ENCODE measurements at places on chromosomes 7 and 10.

- no peak for DNase-seq
These were observed 29.4 kb upstream of the MBL2 start for GRCh38 chr10:52801947-52802346.

DNA sequence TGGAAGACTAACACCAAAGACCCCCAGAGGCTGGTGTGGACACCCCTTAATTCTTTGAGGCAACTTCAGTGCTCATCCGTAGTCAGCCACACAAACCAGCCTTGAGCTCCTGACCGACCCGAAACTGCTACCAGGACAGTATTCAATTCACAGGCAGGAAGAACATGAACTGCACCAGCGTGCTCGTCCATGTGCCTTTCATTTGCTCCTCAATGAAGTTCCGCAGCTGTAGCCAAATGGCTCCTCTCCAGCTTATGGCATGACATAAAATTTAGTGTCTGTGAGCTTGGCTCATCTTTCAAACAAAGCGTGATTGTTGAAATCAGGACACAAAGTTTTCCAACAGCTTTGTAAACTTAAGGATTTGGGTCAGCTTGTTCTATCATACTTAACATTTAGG lies 144.1 kb upstream of the FAM171A1 start:
- DNase-seq = no peak

GRCh38 chr7:54663603-54664234 lies 95.3 kb downstream of the SEC61G start:
- no peak for DNase-seq

DNA sequence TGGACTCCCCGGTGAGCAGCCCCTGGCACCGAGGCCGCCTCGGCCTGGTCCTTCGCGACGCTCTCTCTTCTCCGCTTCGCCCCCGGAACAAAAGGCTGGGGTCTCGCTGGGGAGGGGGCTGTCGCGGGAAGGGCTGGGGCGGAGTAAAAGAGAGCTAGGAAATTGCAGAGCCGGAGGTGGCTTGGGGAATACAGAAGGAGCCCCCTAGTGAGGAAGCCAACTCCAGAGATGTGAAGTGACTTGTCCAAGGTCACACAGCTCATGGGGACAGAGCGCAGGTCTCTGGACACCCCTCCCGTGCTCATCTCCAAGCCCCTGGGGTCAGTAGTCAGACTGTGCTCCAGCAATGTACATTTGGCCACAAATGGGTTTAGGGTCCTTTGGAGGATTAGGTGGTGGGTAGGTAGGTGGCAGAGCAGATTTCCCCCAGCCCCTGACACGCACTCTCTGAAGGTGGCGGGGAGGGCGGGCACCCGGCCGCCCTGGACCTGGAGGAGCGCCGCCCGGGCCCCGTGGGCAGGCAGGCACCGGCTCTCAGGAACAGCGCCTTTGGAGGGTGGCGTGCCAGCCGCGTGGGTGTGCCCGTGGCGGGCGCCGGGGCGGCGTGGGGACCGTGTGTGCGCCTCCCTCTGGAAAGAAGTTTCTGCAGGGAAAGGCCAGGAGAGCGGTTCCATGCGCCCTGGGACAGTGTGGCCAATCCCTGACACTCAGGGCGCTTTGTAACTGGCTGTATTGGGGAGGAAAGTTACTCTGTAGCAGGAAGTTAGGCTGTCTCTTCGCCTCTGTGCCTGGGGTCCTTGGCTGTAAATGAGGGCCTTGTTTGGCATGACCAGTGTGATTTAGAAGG lies 910 bp downstream of the WIPF3 start:
- no peak for DNase-seq

- no peak for DNase-seq
These were observed 308.4 kb downstream of the BICC1 start for GRCh38 chr10:58820861-58821751.

GRCh38 chr10:123642697-123643096 lies 23.5 kb upstream of the GPR26 start:
- DNase-seq = no peak

GRCh38 chr7:286266-286665 lies 3.7 kb upstream of the FOXL3 start:
- no peak for DNase-seq

DNA sequence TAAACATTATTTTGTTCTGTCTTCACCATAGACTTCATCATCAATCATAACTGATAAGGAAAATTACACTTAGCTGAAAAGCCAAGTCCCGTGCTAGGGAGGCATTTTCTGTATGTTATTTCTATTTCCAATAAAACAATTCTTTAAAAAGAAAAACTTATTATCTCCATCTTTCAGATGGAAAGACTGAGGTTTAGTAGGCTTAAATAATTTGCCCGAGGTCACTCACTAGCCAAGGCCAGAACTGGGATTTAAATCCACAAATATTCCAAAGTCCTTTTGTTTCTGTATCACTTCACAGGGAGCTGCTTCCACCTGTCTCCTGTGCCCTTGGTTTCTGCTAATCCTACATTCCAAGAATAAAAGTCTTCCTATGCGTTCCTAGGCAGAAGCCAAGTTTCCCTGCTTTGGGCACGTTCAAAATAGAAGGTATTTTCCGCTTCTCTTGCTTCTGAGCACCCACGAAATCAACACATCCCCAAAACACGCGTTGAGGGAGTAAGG lies 732 bp downstream of the CPVL start:
- no peak for DNase-seq

DNA sequence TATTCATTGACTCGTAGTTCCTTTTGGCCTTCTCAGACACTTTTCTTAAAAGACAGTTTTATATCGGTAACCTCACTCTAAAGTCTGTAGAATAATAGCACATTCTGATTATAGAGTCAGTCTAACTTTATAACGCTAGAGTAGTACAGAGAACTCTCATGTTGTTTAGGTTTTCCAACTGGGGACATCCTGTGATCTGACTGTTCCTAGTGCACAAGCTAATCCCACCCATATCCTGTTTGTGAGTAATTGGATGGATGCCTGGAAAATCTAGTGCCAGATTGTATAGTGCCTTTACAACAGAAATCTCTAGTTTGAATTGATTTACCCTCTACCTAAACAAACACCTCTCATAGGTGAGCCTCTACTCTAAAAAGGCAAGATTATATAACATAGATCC lies 107.4 kb downstream of the ZEB1 start:
- no peak for DNase-seq

- DNase-seq = no peak
These were observed 38.6 kb downstream of the ZNF25 start for GRCh38 chr10:37937864-37938263.

DNA sequence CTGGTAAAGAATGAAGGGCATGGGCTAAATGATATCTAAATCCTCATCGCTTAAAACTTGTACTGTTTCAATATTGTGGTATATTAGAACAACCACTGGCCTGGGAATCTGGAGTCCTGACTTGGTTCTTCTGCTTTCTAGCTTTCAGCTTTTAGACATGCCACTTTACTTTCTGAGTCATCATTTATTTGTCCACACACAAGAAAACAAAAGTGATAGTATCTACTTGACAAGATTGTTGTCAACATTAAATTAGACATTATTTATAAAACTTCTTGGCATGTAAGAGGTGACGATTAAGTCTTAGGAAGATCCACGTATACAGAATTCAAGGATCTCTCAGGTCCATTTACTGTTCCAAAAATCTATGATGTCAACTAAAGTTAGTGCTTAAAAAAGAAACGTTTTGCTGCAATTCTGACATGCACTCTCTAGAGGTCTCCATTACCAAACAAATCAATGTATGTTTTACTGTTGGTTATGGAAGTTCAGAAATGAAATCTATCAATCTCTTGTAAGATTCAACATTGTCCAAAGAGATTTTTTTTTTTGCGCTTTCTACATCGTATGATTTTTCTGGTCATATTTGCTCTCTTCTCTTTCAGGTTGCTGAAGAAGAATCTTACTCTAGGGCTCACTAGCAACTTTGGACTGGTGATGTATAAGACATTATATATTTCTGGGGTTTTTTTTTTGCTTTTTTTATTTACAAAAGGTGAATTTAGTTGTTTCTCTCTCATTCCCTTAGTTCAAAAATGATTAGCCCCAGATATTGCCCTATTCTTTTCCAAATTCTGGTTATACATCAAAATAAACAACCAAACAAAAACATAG lies 53.6 kb upstream of the DYNC1I1 start:
- no peak for DNase-seq

DNA sequence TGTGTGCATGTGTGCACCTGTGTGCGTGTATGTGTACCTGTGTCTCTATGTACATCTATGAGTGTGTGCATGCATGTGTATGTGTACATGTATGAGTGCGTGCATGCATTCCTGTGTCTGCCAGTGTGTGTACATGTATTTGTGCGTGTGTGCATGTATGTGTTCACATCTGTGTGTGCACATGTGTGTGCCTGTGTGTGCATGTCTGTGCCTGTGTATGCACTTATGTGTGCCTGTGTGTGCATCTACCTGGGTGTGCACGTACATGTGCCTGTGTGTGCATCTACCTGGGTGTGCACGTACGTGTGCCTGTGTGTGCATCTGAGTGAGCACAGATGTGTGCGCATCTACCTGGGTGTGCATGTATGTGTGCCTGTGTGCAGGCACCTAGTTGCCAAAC lies 102.2 kb upstream of the DIP2C start:
- DNase-seq = no peak

- no peak for DNase-seq
These were observed 41.1 kb upstream of the PRKAR1B start for GRCh38 chr7:767941-768731.

DNA sequence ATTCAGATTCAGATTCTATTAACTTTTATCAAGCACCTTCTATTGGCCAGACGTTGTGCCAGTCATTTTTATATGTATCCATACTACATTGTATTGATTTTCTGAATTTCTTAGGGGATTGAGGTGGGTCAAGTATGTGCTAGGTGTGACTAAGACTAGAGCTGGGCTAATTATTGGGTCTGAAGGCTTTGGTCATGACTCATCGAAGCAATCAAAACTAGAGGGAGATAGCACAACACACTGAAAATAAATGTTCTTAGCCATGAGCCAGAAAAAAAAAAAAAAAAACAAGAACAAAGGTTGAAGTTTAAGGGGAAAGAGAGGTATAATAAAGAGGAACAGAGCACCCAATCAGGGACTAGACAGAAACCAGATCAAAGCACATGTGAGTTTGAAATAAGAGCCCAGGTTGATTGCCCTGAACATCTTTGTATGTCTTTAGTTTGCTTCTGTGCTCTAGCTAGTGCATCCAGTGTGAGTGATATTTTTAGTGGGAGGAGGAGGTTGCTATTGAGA lies 171.6 kb upstream of the FOXP2 start:
- no peak for DNase-seq

DNA sequence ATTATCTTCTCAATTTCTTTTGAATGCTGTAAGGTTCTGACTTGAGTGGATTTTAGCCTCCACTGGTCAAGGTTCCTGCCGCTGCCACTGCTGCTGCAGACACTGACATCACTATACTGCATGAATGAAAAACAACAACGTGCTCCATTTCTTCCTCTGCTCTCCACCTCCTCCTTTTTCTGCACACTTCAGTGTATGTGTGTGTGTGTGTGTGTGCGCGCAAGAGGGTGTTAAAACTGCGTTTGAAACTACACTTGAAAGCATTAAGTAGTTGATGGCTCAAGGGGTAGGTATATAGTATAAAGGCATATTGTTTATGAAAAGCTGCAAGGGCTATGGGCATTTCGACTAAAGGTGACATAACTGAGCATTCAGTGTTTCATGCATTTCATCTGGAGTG lies 3.5 kb downstream of the GLCCI1 start:
- no peak for DNase-seq

- DNase-seq = no peak
These were observed 42.6 kb downstream of the BAMBI start for GRCh38 chr10:28719789-28720436.

DNA sequence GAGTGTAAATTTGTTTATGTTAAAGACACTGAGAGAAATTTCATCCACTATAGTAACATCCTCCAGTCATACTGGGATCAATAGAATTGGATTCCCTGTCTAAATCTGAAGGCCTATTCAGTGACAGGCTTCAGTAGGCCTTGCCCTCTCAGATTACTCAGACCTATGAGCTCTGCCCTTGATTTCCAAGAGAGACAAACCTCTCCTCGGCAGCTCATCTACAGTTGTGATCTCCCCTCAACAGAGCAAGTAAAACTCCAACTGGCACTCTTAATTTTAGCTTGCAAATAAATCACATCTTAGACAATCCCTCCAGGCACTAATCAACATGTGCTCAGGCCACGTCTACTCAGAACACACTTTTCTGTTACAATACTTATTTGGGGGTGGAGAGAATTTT lies 1191.4 kb upstream of the PHF14 start:
- DNase-seq = no peak

- DNase-seq = no peak
These were observed 13.5 kb upstream of the LRGUK start for GRCh38 chr7:134113655-134114054.

DNA sequence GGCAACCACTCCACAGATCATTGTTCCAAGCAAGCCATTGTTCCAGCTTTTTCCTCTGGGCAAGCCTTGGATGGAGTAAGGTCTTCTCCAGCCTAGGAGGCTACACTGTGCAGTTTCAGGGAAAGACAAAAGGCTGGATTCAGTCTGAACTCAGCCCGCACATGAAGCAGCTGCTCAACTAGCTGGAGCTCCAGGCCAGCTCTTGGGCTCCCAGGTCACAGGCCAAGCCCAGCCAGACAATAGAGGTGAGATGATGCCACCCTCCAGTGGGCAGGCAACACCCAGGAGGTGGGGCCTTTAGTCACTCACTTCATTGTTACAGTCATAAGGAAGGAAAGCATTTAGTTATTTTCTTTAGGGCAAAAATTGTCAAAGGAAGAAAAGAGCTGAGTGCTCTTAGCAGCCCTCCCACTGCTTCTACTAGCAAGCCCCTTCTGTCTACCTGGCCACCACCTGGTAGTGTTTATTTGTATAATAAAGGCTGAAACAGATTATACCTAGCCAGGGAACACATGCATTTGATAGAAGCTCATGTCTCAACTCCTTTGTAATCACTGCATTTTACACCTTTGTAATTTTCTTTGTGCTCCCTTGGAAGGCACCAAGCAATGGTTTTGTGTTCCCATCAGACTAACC lies 253.4 kb downstream of the WDR11 start:
- DNase-seq = no peak

DNA sequence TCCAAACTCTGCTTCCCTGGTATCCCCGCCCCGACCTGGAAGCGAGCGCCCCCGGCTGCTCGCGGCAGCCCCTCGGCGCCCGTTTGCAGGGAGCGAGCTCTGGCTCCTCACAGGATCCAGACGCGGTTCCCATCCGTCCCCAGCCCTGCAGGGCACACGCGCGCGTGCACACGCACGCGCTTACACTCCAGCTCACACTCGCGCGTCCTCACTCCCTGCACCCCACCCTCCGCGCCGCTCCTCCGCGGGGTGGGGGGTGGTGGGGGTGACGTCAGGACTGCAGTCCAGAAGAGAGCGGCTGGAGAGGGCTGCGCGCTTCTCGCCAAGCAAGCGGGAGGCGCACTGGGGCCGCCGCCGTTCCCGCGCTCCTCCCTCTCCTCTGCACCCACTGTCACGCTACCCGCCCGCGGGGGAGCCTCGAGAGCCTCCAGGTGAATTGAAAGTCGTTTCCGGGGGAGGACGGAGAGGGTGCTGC lies 255.6 kb downstream of the OTUD1 start:
- DNase-seq = no peak

DNA sequence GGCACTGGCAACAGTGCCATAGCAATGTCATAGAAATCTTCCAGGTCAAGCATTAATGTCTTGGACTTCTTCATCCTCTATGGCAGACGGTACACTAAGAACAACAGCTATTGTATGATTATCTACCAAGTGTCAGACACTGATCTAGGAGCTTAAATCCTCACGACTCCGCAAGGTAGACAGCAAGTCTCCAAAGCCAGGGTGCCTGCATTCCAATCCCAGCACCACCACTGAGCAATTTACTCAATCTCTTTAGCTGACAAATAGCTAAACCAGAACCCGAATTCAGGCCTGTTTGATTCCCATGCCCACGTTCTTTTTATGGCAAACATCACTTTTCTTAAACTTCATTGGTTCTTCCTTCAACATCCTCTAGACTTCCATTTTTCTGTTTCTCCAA lies 31.8 kb downstream of the DNMBP start:
- DNase-seq = no peak

GRCh38 chr10:5534880-5535856 lies 10.4 kb downstream of the CALML3 start:
- no peak for DNase-seq
